ENCODE measurements at places on chromosomes 16 and 17. TPM values are rescaled to one million over a fixed set of nuclear protein-coding genes. Genes with fewer than 3 reads are reported as not detected.

The PRCD gene
- total RNA-seq = 10.7 TPM

DNA sequence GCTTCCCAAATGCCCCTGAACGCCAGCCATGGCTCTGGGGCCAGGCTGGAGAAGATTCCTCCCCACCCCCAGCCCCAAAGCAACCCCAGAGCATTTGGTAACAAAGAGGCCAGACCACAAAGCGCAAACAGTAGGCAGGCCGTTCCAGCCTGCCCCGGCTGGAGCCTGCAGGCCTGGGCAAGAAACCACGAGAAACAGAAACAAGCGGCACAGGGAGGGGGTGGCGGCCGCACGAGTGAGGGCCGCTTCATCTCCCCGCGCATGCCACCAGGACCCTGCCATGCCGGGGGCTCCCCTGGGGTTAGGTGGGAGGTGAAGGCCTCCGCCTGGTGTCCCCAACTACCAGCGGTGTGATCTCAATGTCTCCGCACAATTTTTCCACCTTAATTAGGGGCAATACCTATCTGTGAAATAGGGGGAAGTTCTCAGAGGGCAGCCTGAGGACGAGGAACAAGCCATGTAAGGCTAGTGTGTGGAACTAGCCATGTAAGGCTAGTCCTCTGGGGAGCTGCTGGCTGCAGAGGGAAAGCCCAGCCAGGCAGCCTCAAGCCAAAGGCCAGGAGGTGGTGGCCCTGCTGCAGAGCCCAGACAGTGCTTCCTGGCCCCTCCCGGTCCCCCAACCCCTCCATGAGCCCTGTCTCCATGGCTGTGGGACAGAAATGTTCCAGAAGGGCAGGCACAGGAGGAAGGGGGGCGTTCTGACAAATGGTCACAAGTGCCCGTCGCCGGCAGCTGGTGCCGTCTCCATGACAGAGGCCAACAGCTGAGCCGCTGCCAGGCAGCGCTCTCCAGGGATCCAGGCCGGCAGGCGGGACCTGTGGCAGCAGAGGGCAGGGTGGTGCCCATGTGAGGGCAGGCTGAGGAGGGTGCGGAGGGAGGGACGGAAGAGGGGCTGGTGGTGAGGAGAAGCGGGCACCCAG, 14.5 kb upstream of the MTSS2 start:
- DNase-seq = no peak

The CAMTA2 gene
- 92.5 TPM for total RNA-seq

The PYDC1 gene
- total RNA-seq = not detected

The TSR3 gene
- 62.3 TPM for total RNA-seq

Data from Peyer's patch (tissue), 4 donors.